Muscle of leg (tissue), 16 donors: ENCODE measurements at places on chromosomes 5 and 9. TPM values are rescaled to one million over a fixed set of nuclear protein-coding genes. Genes with fewer than 3 reads are reported as not detected.

GRCh38 chr5:99879791-99880511, 655.2 kb upstream of the FAM174A start:
- no peaks in the 10 kb centered on the region for H3K36me3 ChIP-seq
- no peaks in the 10 kb centered on the region for H3K27me3 ChIP-seq
- no peak overlapping the region for H3K4me3 ChIP-seq
- no peak for DNase-seq
- H3K27ac ChIP-seq: no peak overlapping the region

- H3K27me3 ChIP-seq: no peaks in the 10 kb centered on the region
- no peak for DNase-seq
- peaks cover 51% of the 10 kb centered on the region for H3K36me3 ChIP-seq
- H3K27ac ChIP-seq: no peak overlapping the region
Observed at GRCh38 chr9:32430720-32431119, 46.3 kb downstream of the ACO1 start.

- no peak overlapping the region for H3K27ac ChIP-seq
- no peaks in the 10 kb centered on the region for H3K4me1 ChIP-seq
- DNase-seq: no peak
- H3K27me3 ChIP-seq: no peaks in the 10 kb centered on the region
Observed at GRCh38 chr9:37324261-37324683, 98.2 kb upstream of the GRHPR start.

DNA sequence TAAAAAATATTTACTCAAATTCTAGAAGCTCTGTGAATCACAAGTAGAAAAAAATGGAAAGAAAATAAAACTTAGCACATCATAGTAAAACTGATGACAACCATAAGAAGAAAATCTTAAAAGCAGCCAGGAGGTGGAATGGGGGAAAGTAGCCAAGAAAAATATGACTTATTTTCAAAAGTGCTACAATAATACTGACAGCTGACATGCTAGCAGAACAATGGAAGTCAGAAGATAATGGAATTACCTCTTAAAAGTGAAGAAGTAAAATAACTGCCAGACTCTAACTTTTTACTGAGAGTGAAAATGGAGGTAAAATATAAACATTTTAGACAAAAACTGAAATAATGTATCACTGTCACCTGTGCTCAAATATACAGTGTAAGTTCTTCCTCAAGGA, 532.2 kb upstream of the SGCD start:
- no peak for DNase-seq
- H3K27ac ChIP-seq: no peak overlapping the region
- H3K36me3 ChIP-seq: no peaks in the 10 kb centered on the region
- H3K27me3 ChIP-seq: no peaks in the 10 kb centered on the region
- no peak overlapping the region for H3K4me3 ChIP-seq
- H3K4me1 ChIP-seq: no peaks in the 10 kb centered on the region

GRCh38 chr9:130985029-130985428, 23.9 kb upstream of the LAMC3 start:
- no peaks in the 10 kb centered on the region for H3K4me1 ChIP-seq
- no peak overlapping the region for H3K4me3 ChIP-seq
- H3K36me3 ChIP-seq: no peaks in the 10 kb centered on the region
- DNase-seq: no peak
- no peak overlapping the region for H3K27ac ChIP-seq

DNA sequence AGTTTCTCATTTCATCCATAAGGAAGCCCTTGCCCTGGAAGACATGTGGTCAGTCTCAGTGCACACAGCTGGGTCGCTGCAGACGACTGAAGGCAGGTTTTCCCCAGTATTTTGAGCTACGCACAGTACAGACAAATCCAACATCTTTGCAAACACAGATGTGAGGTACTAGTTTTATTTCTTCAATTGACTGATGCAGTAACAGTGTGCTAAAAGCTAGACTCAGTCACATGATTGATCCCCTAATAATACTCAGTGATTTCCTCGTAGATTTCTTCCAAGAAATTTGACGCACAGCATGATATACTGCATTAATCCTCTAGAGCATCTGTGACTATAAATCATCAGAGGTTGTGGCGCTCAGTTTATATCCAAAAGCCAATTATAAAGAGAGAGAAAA, 346.1 kb downstream of the DIRAS2 start:
- H3K36me3 ChIP-seq: no peaks in the 10 kb centered on the region
- H3K4me3 ChIP-seq: no peak overlapping the region
- H3K27me3 ChIP-seq: no peaks in the 10 kb centered on the region
- peak; percentile 72 for DNase-seq
- H3K4me1 ChIP-seq: peaks cover 3% of the 10 kb centered on the region
- no peak overlapping the region for H3K27ac ChIP-seq

- H3K27me3 ChIP-seq: no peaks in the 10 kb centered on the region
- DNase-seq: no peak
- H3K4me1 ChIP-seq: peaks cover 19% of the 10 kb centered on the region
- no peak overlapping the region for H3K4me3 ChIP-seq
- no peaks in the 10 kb centered on the region for H3K36me3 ChIP-seq
- H3K27ac ChIP-seq: no peak overlapping the region
Observed at GRCh38 chr5:151581347-151581746, 9.8 kb downstream of the FAT2 start.

- no peaks in the 10 kb centered on the region for H3K36me3 ChIP-seq
- no peak for DNase-seq
- H3K4me1 ChIP-seq: no peaks in the 10 kb centered on the region
- no peak overlapping the region for H3K4me3 ChIP-seq
- H3K27ac ChIP-seq: no peak overlapping the region
- H3K27me3 ChIP-seq: no peaks in the 10 kb centered on the region
Observed at GRCh38 chr5:25669645-25670401, 1025.0 kb upstream of the CDH10 start.

GRCh38 chr9:131474711-131475110, 28.0 kb upstream of the POMT1 start:
- no peaks in the 10 kb centered on the region for H3K27me3 ChIP-seq
- peaks cover 89% of the 10 kb centered on the region for H3K36me3 ChIP-seq
- H3K4me1 ChIP-seq: no peaks in the 10 kb centered on the region
- H3K4me3 ChIP-seq: no peak overlapping the region

GRCh38 chr9:136886610-136887597, 588 bp downstream of the TRAF2 start:
- no peaks in the 10 kb centered on the region for H3K36me3 ChIP-seq
- peak overlapping the region; percentile 51 for H3K27ac ChIP-seq
- H3K4me1 ChIP-seq: peaks cover 7% of the 10 kb centered on the region
- peak; percentile 37 for DNase-seq

DNA sequence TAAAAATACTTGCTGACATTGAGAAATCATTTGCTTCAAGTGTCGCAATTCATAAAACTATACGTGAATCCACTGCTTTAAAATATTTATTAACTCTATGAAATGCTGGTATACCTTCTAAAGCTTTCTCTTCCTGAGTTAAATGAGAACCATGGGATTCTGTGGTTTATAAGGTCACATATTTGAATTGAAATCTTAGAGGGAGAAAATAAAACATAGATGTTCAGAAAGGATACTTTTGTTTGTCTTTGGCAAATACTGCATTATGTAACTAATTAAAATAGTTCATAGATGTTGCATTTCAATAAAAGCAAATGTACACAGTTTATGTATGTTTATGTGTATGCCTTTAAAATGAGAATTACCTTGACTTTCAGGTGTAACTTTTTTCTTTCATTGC, 250.1 kb downstream of the FAM170A start:
- no peak overlapping the region for H3K27ac ChIP-seq
- DNase-seq: no peak
- no peaks in the 10 kb centered on the region for H3K36me3 ChIP-seq
- no peaks in the 10 kb centered on the region for H3K27me3 ChIP-seq
- H3K4me3 ChIP-seq: no peak overlapping the region

DNA sequence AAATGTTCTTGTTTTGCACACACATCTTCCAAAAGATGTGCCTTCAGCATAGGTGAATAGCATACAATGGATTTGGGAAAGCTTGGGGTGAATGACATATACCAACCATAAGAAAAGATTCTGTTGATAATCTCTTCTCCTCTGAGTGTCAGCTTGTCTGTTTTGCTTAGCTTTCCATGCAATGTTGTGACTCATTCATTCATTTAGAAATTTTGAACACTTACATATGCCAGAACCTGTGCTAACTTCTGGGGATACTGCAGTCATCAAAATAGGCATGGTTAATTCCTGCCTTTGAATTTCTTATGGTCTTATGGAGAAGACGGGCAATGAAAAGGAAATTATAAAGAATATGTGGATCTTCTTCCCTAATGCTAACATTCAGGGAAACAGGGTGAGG, 14.1 kb downstream of the ADRB2 start:
- no peaks in the 10 kb centered on the region for H3K4me1 ChIP-seq
- no peak for DNase-seq
- H3K4me3 ChIP-seq: no peak overlapping the region
- H3K27me3 ChIP-seq: no peaks in the 10 kb centered on the region
- no peak overlapping the region for H3K27ac ChIP-seq
- H3K36me3 ChIP-seq: no peaks in the 10 kb centered on the region

DNA sequence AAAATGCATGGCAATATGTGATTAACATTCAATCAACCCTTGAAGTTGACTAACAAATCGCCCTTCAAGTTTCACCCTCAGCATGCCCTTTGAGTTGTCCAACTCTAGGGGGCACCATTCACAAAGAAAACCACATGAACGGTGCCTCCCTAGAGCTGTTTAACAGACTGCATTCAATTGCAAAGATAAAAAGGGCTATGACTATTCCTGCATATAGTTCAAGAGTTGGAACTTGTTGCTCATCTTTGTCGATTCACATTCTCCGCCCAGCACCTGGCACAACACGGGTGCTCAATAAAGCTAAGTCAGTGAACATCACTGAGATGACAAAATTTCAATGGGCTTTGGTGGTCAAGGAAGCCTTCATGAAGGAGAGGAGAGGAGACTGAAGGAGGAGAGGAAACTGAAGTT, 69.6 kb upstream of the SLC30A5 start:
- no peaks in the 10 kb centered on the region for H3K36me3 ChIP-seq
- no peak overlapping the region for H3K4me3 ChIP-seq
- no peaks in the 10 kb centered on the region for H3K27me3 ChIP-seq
- DNase-seq: no peak

- no peak for DNase-seq
- H3K27ac ChIP-seq: no peak overlapping the region
- H3K4me1 ChIP-seq: no peaks in the 10 kb centered on the region
Observed at GRCh38 chr5:65546141-65546540, 16.8 kb downstream of the CENPK start.

DNA sequence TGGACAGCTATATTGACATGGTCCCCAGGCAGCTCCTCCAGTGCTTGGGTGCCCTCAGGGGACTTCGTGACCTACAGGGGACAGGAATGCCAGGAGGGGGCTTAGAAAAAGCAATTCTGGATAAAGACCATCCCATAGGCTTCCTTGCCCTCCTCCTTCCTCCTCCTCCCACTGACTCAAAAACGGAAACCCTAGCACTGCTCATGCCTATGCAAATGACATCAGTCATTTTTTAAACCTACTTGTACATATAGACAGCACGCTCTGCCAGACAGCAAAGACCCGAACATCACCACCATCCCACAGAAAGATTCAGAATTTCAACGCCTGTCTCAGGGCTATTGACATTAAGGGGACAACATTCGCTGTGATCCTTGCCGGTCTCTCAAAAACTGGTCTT, 11.0 kb downstream of the IGFBPL1 start:
- H3K4me3 ChIP-seq: no peak overlapping the region

DNA sequence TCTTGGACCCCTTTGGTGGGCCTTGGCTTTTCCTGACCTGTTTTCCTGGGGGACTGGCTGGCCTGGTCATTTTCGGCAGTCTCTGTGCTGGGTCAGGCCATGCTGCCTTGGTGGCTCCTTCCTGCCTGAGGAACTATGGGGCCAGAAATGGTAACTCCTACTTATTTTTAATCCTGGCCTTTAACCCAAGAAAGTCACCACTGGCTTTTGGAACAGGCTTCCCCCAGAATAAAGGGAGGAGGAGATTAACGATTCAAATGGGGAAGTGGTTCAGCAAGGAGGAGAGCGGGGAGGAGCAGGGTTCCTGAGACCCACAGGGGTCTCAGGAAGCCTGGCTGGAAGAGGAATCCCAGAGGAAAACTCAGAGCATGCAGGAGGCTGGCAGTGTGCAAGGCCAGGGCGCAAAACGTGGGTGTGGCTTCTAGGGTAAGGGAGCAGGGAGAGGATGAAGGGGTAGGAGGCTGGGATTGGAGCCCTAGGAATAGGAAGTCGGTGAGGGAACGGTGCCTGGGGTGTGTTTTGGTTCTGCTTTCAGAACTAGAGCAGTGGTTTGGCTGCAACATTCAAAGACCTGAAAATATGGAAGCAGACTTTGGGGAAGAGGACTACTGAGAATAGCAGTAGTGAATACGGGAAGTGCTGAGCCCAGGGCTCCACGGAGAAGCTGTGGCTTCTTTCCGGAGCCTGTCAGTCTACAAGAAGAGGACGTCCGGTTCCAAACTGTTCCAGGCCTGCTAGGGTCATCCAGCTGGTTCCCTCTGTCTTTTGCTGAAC, 271.1 kb upstream of the KLF4 start:
- H3K27ac ChIP-seq: no peak overlapping the region
- no peaks in the 10 kb centered on the region for H3K27me3 ChIP-seq
- DNase-seq: peak; percentile 79
- H3K36me3 ChIP-seq: no peaks in the 10 kb centered on the region
- H3K4me3 ChIP-seq: no peak overlapping the region

DNA sequence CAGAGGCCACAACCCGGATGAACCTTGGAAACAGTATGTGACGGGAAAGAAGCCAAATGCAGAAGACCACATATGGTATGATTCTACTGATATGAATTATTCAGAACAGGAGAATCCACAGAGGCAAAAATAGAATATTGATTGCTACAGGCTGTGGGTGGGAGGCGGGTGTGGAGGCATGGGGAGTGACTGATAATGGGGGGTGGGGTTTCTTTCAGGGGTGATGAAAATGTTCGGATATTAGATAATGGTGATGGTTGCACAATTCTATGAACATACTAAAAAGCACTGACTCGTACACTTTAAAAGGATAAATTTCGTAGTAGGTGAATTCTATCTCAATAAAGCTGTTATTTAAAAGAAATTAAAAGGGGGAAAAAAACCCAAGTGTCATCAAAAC, 10.7 kb downstream of the IL4 start:
- no peak for DNase-seq
- no peaks in the 10 kb centered on the region for H3K4me1 ChIP-seq
- no peaks in the 10 kb centered on the region for H3K27me3 ChIP-seq
- no peaks in the 10 kb centered on the region for H3K36me3 ChIP-seq

- H3K36me3 ChIP-seq: peaks cover 58% of the 10 kb centered on the region
- peaks cover 30% of the 10 kb centered on the region for H3K4me1 ChIP-seq
- no peaks in the 10 kb centered on the region for H3K27me3 ChIP-seq
- no peak for DNase-seq
Observed at GRCh38 chr9:133370685-133371084, 5.2 kb downstream of the SURF4 start.

The ECSCR gene
- 36.0 TPM for total RNA-seq

The FOXD4L6 gene
- total RNA-seq: 0.13 TPM

The RHOBTB3 gene
- 153 TPM for total RNA-seq

The DMRT3 gene
- total RNA-seq: 0.09 TPM

The CBY3 gene
- total RNA-seq: not detected

The SPOCK1 gene
- 2.4 TPM for total RNA-seq

The NKD2 gene
- 2.3 TPM for total RNA-seq

The TMEFF1 gene
- total RNA-seq: 2.7 TPM

The PPP2R2B gene
- total RNA-seq: 3.5 TPM

The GABRA6 gene
- total RNA-seq: not detected

The POU5F2 gene
- 0.89 TPM for total RNA-seq
